NCI-H1436 (cell line): ENCODE measurements at places on chromosomes 2 and 18.

GRCh38 chr2:40346535-40347354 is 105.1 kb downstream of the SLC8A1 start:
- DNase-seq, result no peak

DNA sequence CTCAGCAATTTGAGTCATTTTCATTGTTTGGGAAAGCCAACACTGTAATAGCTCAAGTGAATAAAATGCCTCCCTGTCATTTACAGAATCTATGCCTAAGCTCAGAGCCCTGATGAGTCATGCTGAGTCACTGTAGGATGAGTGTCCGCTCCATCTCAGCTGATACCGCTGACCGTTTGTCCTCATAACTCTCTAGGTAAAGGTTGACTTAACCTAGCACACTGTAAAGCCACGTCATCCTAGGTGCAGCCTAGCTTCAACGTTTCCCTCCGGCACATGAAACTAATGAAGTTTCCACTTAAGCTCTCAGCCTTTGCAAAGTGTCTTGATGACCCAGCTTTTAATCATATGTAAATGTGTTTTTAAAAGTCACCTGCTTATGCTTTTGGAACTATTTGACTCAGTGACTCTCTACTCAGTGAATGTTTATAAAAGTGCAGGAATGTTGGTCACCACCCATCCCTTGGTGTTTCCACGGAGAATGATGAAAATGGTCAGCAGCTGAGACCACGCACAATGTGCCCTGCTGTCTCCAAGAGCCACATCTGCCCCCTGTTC is 154.0 kb downstream of the PMAIP1 start:
- DNase-seq, result no peak

GRCh38 chr2:10180229-10180628 is 57.7 kb downstream of the RRM2 start:
- DNase-seq, result no peak

DNA sequence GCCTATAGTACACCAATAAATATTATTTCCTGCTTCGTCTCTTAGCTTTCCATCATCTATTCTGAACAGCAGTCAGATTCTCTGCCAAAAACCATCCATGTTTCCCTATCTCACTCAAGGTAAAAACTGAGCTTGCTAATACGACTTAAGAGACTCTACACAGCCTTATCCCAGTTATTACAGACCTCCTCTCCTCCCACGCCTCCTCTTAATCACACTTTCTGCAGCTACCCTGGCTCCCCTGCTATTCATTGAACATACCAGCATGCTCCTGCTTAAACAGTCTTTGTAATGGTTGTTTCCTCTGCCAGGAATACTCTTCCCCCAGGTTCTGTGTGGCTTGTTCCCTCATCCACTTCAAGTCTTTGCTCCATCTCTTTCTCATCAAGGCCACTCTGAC is 81.5 kb downstream of the PDE1A start:
- DNase-seq, result no peak
